GM23248 (cell line): ENCODE measurements at places on chromosomes 7 and 10. TPM values are rescaled to one million over a fixed set of nuclear protein-coding genes. Genes with fewer than 3 reads are reported as not detected.

DNA sequence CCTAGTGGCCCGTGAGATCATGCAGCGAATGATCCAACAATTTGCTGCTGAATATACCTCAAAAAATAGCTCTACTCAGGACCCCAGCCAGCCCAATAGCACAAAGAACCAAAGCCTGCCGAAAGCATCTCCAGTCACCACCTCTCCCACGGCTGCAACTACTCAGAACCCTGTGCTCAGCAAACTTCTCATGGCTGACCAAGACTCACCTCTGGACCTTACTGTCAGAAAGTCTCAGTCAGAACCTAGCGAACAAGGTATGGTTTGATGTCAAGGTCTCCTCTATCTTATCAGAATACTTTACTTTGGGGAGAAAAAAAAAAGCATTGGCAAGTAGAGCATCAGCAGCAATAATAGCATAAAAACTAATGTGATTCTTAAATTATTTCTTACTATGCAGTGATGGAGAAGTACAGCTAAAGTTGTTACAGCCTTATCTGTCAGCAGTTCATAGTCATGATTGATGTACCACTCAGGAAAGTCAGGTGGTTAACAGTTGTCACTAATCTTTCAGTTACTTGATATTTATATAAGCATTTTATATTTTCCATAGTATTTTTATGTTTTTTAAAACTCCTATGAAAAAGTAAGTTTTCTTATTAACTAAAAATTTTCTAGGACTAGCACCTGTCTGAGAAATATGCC lies 117.1 kb downstream of the LCOR start:
- H3K36me3 ChIP-seq, result peaks cover 20% of the 10 kb centered on the region; the same call in 1 of the 2 replicates
- DNase-seq, result no peak
- 0 out of 2 replicates have a peak, but pooled peaks cover 6% of the 10 kb centered on the region for H3K4me1 ChIP-seq
- H3K4me3 ChIP-seq, result no peak overlapping the region
- no peak overlapping the region for H3K27ac ChIP-seq
- H3K27me3 ChIP-seq, result no peaks in the 10 kb centered on the region

- peaks cover 34% of the 10 kb centered on the region for H3K4me1 ChIP-seq
- H3K27me3 ChIP-seq, result no peaks in the 10 kb centered on the region
- peak overlapping the region; percentile 48 for H3K4me3 ChIP-seq
- peak overlapping the region; percentile 100 for H3K27ac ChIP-seq
Observed at GRCh38 chr10:5943536-5943935, 33.8 kb downstream of the IL15RA start.

DNA sequence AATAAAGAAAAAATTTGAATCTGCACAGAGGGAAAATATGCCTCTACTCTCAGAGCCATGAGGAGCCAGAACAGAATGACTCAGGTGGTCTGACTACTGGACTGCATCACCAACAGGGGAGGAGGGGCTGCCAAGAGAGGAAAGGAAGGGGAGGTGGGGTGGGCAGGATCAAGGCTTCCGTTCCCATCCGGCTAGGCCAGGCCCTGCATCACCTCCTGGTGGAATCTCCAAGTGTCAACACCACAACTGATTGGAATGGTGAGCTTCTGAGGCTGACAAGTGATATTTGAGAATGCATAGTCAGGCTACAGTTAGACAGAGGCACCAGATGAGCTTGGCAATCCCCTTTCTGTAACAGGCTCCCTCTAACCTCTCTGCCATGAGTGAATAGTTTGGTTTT lies 10.4 kb upstream of the GPR26 start:
- H3K27me3 ChIP-seq, result no peaks in the 10 kb centered on the region
- H3K27ac ChIP-seq, result no peak overlapping the region
- DNase-seq, result peak; percentile 38
- H3K36me3 ChIP-seq, result no peaks in the 10 kb centered on the region
- no peak overlapping the region for H3K4me3 ChIP-seq

Gene SPDYE1
- polyA plus RNA-seq, result 0.28 and 0.60 TPM in 2 replicates

GRCh38 chr7:102978284-102978683 lies 65.5 kb downstream of the LRRC17 start:
- 0 out of 2 replicates have a peak, but pooled peaks cover 3% of the 10 kb centered on the region for H3K4me1 ChIP-seq
- H3K36me3 ChIP-seq, result no peaks in the 10 kb centered on the region
- DNase-seq, result peak; percentile 86
- 0 out of 2 replicates have a peak overlapping the region, but pooled peaks have one; percentile 29 for H3K27ac ChIP-seq
- H3K4me3 ChIP-seq, result no peak overlapping the region
- H3K27me3 ChIP-seq, result no peaks in the 10 kb centered on the region

Gene EBLN1
- not detected in 2 replicates for polyA plus RNA-seq

DNA sequence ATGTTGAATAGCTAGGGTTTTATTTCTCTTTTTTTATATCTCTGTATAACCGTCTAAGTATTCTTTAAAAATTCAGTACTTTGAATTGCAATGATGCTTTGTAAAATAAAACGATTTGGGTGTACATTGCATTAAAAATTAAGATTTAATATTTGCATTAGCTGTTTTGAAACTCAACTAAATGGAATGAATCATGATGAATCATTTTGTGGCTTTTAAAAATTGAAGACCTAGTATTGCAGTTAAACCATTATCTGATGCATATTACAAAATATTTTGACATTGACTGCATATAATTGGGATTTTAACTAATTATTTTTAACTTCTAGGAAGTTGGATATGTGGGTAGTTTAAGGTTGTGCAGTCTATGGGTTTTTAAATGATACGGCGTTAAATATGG lies 314.0 kb downstream of the CDK14 start:
- no peaks in the 10 kb centered on the region for H3K27me3 ChIP-seq
- H3K36me3 ChIP-seq, result no peaks in the 10 kb centered on the region
- DNase-seq, result peak; percentile 55
- H3K4me3 ChIP-seq, result no peak overlapping the region

DNA sequence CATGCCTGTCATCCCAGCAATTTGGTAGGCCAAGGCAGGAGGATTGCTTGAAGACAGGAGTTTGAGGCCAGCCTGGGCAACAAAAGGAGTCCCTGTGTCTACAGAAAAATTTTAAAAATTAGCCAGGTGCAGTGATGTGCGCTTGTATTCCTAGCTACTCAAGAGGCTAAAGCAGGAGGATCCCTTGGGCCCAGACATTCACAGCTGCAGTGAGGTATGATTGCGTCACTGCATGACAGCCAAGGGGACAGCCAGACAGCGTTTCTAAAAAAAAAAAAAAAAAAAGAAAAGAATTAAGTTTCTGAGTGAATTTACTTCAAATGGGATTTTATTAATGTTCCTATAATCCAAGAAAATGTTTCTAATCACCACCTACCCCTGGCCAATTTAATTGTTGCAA lies 87.4 kb upstream of the RNF148 start:
- DNase-seq, result no peak
- no peaks in the 10 kb centered on the region for H3K27me3 ChIP-seq
- H3K27ac ChIP-seq, result no peak overlapping the region
- H3K36me3 ChIP-seq, result no peaks in the 10 kb centered on the region
- no peak overlapping the region for H3K4me3 ChIP-seq

Gene PON1
- not detected in 2 replicates for polyA plus RNA-seq

DNA sequence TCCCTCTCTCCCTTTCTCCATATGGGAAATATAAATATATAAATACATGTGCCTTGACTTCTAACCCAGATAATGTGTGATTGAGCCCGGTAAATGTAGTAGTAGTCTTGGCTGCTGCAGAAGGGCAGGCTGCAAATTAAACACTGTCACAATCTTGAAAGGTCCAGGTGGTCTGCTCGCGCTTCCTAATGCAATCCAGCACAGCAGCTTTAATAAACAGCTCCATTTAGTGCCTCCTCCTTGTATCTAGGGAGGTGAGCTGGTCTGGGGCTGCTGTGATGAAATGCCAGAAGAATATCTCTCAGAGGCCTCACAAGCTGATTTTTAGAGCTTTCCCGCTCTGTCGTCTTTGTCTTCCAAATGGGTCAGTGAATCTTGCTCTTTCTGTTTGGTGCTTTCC lies 782 bp downstream of the POU6F2 start:
- H3K4me3 ChIP-seq, result no peak overlapping the region
- no peak for DNase-seq
- H3K4me1 ChIP-seq, result no peaks in the 10 kb centered on the region

Gene HOXA11
- 8.0 and 8.4 TPM in 2 replicates for polyA plus RNA-seq

GRCh38 chr10:24822590-24822989 lies 98.9 kb upstream of the ARHGAP21 start:
- H3K4me3 ChIP-seq, result no peak overlapping the region
- H3K36me3 ChIP-seq, result no peaks in the 10 kb centered on the region
- peak; percentile 19 for DNase-seq
- no peaks in the 10 kb centered on the region for H3K27me3 ChIP-seq
- H3K27ac ChIP-seq, result no peak overlapping the region
